ENCODE measurements at places on chromosomes 6 and 20. TPM values are rescaled to one million over a fixed set of nuclear protein-coding genes. Genes with fewer than 3 reads are reported as not detected.

GRCh38 chr6:144722154-144722737 lies 437.1 kb downstream of the UTRN start:
- DNase-seq, result no peak

DNA sequence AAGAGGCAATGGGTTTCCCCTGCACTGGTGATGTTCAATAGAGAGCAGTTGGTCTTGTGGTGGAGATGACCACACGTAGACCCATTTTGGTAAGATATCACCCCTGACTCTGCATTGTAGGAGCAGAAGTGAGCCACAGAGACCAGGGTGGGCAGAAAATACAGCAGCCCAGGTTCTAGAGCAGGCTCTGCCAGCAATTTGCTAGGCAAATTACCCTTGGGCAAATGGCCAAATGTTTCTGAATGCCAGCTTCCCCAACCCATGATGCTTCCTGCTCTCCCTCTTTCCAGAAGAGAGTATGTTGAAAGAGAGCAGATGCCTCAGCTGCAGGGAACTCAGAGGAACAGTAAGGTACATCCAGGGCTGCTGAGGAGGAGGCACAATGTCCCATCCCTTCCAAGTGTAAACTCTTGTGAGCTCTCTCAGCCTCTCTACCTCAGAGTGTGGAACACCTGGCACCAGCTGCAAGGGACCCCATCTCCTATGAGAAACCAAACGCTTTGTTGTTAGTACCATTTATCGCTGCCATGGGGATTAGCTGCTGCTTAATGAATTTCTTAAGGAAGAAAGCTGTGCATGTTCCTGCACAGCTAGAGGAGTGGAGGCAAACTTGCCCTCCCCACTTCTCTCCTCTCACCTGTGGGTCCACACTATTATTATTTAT lies 317.5 kb upstream of the MOCS1 start:
- no peak for DNase-seq

DNA sequence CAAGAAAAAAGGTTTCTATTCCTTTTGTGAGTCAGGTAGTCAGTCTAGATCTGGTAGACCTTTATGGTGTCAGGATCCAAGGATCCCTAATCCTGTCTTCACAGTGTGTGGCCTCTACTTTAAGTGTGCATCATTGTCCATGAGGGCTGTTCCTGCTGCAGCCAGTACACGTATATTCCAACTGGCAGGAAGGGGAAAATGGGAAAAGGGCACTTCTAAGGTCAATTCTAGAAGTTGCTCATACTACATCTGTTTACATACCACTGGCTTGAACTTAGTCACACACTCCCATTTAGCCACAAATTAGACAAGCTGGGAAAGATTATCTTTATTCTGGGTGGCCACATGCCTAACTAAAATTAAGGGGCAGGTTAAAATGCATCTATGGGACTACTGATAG lies 9.7 kb upstream of the MMS22L start:
- no peak for DNase-seq

DNA sequence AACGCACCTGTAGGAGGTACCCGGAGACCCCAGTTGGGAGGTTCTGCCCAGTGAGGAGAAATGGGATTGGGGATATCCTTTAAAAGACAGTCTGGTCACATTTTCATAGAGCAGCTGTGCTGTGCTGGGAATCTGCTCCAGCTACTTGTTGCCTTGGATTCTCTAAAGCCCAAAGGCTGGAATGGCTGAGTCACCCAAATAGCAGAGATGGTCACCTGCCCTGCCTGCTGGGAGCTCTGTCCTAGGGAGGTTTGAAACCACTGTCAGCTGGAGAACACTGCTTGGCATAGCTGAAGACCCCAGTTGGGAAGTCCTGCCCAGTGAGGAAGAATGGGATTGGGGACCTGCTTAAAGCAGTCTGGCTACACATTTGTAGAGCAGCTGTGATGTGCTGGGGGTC lies 34.8 kb upstream of the TFB1M start:
- DNase-seq, result no peak

DNA sequence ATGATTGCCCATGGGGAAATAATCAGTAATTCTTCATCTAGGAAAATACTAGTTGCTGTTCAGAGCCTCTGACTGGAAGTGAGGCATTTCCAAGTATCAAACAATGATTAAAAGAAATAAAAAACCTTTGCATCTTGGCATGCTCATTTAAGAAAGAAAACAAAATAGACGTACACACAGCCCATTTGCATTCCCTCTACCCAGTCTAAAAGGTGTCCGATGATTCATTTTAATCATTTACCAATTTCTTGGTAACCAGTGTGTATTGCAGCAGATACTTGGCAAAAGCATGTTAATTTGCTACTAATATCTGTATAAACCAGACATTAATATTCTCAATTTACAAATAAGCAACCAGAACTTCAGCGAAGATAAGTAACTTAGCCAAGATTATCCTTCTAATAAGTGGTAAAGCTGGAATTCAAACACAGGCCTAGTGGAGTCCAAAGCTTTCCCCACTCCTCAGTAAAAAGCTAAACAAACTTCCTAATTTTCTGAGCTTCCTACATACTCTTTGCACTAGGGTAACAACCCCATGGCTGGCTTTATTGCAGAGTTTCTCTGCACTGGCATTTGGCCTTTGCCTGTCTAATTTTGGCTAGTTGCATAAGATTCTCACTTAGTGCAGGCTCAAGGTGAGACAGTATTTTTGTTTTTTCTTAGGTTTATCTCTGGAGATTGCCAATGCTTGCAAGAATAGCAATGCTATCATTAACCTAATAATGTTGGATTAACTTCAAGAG lies 338.1 kb downstream of the PRKN start:
- DNase-seq, result no peak

GRCh38 chr20:53226826-53227225 lies 254.7 kb downstream of the TSHZ2 start:
- DNase-seq, result no peak

Gene PLCB1
- 19.0 TPM for total RNA-seq
